Activated CD8-positive, alpha-beta memory T cell treated with anti-CD3 and anti-CD28 coated beads for 48 hours (primary cell): ENCODE measurements at places on chromosomes 6 and 20.

- DNase-seq = no peak
Measured at GRCh38 chr20:51687630-51688029, 80.6 kb downstream of the ATP9A start.

- no peak for DNase-seq
Measured at GRCh38 chr6:158969148-158969547, 30.9 kb downstream of the RSPH3 start.

DNA sequence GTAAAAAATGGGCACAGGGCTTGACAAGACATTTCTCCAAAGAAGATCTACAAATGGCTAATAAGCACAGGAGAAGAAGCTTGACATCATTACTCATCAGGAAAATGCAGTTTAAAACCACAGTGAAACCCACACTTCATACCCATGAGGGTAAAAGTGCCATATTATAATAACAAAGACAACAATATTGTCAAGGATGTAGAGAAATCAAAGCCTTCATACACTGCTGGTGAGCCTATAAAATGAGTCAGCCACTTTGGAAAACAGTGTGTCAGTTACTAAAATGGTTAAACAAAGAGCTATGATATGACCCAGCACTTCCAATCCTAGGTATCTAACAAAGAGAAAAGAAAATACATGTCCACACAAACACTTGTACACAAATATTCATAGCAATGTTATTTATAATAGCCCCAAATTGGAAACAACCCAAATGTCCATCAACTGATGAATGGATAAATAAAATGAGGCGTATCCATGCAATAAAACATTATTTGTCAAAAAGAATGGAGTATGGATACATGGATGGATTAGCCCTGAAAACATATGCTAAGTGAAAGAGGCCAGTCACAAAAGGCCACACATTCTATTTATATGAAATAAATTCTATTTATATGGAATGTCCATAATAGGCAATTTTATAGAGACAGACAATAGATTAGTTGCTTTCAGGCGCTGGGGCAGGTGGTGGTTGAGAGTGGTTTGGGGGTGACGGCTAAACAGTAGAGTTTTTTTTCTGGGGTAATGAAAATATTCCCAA, 11.5 kb upstream of the IL20RA start:
- DNase-seq = no peak

GRCh38 chr6:81894788-81895271, 142.3 kb upstream of the TENT5A start:
- no peak for DNase-seq

- DNase-seq = no peak
Measured at GRCh38 chr20:18272451-18272850, 15.9 kb upstream of the ZNF133 start.

GRCh38 chr6:91099479-91099878, 512.6 kb upstream of the MAP3K7 start:
- no peak for DNase-seq

- DNase-seq = no peak
Measured at GRCh38 chr6:47402081-47402480, 75.5 kb upstream of the CD2AP start.

DNA sequence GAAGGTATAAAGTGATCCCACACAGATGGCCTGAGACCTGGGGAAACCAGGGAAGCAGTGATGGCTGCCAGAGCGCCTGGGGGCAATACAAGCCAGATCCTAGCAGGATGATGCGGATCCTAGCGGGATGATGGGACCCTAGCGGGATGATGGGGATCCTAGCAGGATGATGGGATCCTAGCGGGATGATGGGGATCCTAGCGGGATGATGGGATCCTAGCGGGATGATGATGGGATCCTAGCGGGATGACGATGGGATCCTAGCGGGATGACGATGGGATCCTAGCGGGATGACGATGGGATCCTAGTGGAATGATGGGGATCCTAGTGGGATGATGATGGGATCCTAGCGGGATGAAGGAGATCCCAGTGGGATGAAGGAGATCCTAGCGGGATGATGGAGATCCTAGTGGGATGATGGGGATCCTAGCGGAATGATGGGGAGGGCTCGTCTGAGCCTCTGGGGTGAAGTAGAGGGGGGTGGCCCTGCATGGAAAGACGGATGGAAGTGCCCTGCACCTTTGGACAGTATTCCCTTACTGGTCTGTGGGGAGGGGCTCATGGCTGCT, 44.2 kb upstream of the CDH22 start:
- DNase-seq = no peak

DNA sequence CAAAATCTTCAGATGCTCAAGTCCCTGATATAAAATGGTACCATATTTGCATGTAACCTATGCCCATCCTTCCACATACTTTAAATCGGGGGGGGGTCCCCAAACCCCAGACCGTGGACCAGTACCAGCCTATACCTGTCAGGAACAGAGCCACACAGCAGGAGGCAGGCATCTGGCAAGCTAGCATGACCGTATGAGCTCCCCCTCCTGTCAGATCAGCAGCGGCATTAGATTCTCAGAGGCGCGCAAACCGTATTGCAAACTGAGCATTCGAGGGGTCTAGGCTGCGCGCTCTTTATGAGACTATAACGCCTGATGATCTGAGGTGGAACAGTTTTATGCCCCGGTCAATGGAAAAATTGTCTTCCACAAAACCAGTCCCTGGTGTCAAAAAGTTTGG, 30.7 kb downstream of the FGD2 start:
- no peak for DNase-seq

- no peak for DNase-seq
Measured at GRCh38 chr6:9103876-9104521, 668.7 kb upstream of the SLC35B3 start.

- DNase-seq = no peak
Measured at GRCh38 chr20:36717657-36718056, 28.2 kb downstream of the NDRG3 start.
